ENCODE measurements at places on chromosomes 11 and 22.

GRCh38 chr11:100832829-100833228 is 145.7 kb downstream of the ARHGAP42 start:
- DNase-seq: no peak

GRCh38 chr22:30344447-30345200 is 12.1 kb downstream of the SF3A1 start:
- no peak for DNase-seq

DNA sequence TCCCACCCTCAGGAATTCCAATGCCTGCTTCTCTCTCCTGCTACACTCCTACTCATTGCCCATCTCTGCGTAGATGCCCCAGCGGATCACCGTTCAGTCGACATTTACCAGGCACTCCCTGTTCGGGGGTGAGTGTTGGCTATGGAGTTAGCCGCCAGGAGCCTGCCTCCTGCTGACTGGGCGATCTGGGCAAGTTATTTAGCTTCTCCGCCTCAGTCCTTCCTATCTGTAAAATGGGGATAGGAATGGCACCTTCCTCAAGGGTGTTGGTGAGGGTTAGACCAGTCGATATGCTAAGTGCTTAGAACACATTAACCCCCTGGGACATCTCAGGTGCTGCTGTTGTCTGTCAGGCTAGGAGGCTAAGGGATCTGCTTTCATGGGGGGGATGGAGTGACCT is 30.9 kb downstream of the FADD start:
- DNase-seq: no peak

DNA sequence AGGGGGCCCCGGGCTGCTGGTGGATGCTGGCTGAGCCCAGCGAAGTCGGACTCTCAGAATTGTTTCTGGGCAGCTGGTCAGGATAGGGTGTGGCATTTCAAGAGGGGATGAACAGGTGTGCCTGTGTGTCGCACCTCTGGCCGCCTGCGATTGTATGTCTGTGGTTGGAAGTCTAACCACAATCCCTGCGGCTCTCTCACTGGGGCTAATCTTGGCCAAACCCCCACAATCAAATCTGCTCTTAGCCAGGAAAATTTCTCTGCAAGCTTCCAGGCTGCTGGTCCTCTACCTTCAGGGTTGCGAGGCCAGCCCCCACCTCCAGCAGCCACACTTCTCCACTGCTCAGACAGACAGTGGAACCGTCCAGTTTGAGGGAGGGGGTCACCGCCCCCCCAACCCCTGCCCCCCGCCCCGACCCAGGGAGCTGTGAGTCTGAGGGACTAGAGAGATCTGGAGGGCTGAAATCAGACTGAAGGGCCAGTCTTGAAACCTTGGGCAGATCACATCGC is 953 bp downstream of the ATG16L2 start:
- no peak for DNase-seq

- DNase-seq: no peak
Measured at GRCh38 chr11:121467471-121467870, 14.7 kb upstream of the SORL1-AS1 start.

DNA sequence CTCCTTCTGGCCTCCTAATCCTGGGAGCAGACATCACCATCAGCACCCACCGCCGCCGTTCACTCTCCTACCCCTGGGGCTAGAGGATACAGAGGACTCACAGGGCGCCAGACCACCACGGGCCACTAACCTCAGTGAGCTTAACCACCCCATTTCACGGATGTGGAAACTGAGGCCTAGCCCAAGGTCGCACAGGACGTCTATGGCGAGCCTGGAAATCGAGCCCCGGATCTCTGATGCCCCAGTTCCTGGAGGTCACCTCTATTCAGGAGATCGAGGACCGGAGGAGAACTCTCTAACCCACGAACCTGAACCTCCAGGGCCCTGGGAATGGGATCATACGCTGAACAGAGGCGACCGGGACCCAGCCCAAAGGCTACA is 349 bp downstream of the TIMM10 start:
- no peak for DNase-seq

GRCh38 chr11:47144541-47144940 is 32.1 kb downstream of the ARFGAP2 start:
- DNase-seq: no peak

DNA sequence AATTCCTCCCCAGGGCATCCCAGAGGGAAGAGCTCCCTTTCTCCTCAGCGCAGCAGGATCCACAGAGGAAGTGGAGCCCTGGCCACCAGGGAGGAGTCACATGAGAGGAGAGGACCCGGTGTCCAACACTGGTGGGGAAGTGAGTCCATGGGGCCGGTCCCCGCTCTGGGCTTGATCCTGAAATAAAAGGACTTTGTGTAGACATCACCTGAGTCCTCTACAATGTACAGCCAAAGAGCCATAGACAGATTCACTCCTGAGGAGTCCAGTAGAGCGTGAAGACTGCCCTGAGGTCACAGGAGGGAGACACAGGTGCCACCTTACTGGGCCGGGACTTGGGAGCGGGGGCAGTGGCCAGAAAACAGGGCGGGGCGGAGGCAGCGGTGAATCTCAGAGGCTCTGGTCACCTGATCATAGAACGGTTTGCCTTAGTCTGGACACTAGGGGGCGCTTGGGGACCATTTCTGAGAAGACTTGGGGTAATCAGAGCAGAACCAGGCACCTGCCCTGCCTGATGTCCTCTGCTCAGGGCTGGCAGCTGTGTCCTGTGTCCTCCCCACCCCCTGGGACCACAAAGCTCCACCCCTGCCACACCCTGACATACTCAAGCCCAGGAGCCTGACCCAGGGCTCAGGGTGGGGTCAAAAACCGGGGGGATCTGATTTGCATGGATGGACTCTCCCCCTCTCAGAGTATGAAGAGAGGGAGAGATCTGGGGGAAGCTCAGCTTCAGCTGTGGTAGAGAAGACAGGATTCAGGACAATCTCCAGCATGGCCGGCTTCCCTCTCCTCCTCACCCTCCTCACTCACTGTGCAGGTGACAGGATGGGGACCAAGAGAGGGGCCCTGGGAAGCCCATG is 112.7 kb downstream of the VPREB1 start:
- peak; percentile 91 for DNase-seq

- no peak for DNase-seq
Measured at GRCh38 chr11:17510507-17511206, 33.6 kb downstream of the USH1C start.

DNA sequence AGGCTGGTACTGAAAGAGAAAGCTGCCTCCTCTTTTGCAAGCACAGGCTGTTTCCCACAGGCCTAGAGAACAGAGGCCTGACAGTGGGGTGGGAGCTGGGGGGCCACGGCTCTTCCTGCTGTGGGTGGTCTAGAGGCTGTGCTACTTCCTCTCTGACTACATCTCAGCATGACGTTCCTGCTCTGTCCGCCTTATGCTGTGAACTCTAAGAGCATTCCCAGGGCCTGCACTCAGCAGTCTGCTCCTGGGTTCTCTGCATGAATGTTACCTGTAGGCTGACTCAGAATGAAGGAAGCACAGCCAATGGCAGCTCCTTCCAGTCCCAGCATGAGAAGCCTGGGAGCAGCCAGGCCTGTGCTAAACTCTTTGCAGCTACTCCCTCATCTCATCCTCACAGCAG is 534.3 kb downstream of the NTM start:
- DNase-seq: peak; percentile 80

GRCh38 chr22:47655930-47656329 is 893.5 kb downstream of the TBC1D22A start:
- DNase-seq: no peak

- DNase-seq: peak; percentile 76
Measured at GRCh38 chr11:123235117-123235655, 40.1 kb upstream of the CLMP start.

DNA sequence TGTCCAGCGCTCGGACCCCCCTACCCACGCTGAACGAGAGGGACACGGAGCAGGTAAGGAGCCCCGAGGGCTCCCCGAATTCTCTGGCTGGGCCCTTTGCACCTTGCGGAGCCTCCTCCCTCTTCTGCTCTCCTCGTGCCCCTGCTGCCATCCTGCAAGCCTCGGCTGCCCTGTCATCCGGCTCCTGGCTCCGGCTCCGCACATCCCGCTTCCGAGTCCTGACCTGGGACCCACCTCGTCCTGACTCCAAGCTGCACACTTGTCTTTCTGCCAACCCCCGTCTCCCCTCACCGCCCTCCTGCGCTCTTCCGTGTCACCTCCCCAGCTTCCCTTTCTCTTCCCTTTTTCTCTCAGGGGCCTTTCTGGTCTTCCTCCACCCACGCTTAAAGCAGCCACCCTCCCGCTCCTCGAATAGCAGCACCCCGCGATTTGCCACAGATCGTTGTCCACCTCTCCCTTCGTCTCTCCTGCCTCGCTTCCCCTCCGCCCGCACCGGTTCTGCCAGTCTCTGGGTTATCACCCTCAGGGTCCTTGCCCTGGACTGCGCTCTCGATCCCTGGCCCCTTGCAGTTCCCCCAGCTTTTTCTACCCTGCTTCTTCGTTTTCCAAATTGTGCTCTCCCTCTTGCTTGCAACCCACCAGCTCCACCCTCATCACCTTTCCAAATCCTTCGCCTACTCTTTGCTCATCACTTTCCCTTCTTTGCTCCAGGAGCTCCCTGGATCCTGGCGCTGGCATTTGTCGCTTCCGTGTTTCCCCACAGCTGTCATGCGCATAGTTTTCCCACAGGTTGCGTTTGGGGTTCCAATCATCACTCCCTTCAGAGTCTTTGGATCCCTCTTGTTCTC is 822 bp downstream of the MARK2 start:
- no peak for DNase-seq

Data from H9 (cell line).